Left lung (tissue), 14 donors: ENCODE measurements at places on chromosomes 2 and 18. TPM values are rescaled to one million over a fixed set of nuclear protein-coding genes. Genes with fewer than 3 reads are reported as not detected.

SAG gene
- total RNA-seq: not detected

NEB gene
- 1.3 TPM for total RNA-seq

TEKT4 gene
- 1.8 TPM for total RNA-seq

ITPRIPL1 gene
- 2.3 TPM for total RNA-seq

FAM136A gene
- 25.6 TPM for total RNA-seq

MC4R gene
- 0.17 TPM for total RNA-seq

GNAL gene
- total RNA-seq: 5.7 TPM

ANTXR1 gene
- 115 TPM for total RNA-seq

ANKRD29 gene
- total RNA-seq: 51.9 TPM

CDH7 gene
- total RNA-seq: not detected

DSC2 gene
- total RNA-seq: 21.0 TPM

MROH2A gene
- total RNA-seq: 0.32 TPM

RUFY4 gene
- total RNA-seq: 0.42 TPM

GRHL1 gene
- total RNA-seq: 2.4 TPM

BBS5 gene
- total RNA-seq: 8.0 TPM
